ENCODE measurements at places on chromosomes 11 and 22.

DNA sequence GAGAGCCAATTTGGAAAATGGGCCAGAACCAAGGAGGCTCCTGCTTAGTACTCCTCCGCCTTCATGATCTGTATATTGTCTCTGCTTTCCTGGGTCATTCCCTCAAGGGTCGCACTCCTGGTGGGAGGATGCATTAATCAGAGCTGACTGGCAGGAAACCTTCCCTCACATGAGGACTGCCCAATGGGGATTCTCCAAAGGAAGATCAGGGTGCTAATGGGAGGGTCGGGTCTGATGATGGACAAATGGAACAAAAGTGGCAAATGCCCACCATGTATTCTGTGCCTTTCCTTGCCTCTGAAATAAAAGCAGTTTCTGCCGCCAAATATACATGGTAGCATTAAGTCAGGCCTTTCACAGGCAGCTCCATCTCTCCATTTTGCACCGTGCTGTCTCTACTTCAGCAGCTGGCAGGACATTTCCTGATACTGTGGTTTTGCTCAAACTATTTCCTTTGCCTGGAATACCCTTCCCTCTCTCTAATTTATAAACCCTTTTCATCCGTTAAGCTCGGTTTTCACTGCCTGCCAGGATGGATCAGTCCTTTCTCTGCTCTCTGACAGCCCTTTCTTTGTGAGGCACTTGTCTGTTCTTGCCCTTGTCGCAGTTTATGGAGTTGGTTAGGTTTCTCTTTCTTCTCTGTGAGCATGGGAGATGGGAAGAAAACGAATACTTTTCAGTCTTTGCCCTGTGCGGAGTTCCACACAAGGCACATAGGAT, 13.5 kb downstream of the SREBF2 start:
- no peak for DNase-seq

GRCh38 chr11:27603376-27603990, 96.8 kb downstream of the BDNF start:
- no peak for DNase-seq

DNA sequence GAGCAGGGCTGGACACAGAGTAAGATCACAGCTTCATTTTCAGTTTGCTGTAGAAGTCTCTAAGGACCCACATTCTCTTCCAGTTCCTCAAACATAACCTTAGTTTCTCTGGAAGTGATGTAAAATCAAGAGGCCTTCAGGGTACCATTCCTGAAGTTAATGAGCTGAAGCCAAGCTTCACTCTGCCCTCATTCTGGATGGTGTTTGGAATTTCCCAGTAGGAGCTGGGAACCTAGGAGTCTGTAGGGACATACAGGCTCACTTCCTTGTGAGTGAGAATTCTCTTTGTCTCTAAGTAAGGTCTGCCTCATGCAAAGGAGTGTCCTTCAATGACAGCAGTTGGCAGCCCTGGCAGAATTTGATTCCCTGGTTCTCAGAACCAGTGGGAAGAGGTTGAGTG, 142.4 kb upstream of the NARS2 start:
- DNase-seq: no peak

DNA sequence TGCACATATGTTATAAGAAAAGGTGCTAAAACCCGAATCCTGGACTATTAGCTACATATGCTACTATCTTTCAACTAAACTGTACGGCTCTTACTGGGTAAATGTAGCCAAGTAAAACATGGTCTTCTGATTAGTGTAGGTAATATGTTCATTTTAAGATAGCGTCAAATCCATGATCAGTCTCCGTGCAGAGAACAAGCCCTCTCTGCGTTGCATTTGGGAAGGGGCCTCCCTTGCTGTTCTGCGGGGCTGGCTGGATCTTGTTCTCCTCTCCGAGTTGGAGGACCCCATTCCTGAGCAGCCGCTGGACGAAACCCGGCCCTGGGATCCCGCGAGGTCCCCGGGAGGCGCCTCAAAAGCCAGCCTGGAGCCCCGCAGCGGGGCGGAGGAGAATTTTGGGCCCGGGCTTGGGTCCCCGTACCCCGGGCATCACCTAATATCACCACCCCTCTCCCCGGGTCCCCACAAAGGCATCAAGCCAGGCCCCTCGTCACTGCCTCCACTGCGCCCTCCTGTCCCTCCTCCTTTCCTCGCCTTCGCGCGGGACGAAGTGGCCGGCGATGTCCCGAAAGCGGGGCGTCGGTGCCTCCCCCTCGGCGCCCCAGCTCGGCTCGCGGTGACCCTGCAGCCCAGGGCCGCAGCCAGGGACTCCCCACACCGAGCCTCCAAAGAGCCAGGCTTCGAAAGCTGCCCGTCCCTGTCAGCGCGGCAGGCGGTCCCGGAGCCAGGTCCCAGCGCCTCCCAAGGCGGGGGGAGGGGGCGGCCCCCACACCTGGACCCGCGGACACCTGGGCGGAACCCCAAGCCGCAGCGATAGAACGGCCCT, 54.5 kb upstream of the FBXO3 start:
- no peak for DNase-seq

GRCh38 chr11:5841797-5842196, at the start of gene OR52E6:
TSS of gene OR52E6 (minus strand) at chr11:5841897. CDS start at chr11:5841897, 0 bp downstream.
- no peak for DNase-seq

DNA sequence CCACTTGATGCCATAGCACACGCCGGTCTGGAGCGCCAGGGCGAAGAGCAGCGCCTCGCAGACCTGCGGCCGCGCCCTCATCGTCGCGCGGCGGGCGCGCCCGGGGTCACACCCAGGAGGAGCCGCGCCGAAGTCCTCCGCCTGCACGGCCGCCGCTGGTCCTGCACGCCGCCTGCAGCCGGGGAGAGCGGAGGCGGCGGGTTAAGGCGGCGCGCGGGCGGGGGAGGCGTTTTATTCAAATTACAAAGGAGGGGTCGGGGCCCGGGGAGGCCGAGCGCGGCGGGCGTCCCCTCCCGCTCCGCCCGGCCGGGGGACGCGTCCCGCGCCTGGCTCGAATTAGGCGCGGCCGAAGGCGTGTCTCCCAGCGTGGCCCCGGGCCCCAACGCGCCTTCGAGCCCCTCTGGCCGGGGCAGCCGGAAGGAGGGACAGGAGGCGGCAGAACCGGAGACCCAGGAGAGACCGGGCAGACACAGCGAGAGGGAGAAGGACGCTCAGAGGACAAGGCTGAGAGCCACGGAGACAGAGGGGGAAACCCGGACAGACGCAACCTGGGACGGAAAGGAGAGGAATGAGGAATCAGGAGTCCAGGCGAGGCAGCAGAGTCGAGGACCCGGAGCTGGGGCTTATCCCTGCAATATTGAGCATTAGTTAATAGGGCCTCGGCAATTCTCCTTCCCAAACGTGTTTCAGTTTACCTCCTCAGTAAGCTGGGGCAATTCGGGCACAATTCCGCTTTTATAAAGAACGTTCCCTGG, at the start of gene WNT11:
WNT11 (minus strand) TSS at position 176 of the 755 bp plus-strand sequence; CDS start at position 81, 95 bp downstream.
- no peak for DNase-seq

DNA sequence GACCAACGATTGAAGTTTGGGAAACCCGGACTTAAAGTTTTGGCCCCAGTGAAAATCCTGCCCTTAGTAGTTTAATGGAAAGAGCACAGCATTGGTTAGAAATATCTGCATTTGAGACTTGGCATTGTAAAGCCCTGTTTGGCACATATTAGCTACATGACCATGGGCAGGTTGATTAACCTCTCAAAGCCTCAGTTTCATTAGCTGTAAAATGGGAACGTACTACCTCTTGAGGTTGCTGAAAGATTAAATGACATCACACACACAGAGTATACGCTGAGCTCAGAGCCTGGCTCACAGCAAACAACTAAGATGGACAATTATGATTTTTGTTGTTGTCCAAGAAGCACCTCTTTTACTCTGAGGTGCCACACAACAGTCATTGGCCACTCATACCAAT, 153.0 kb upstream of the TIMP3 start:
- no peak for DNase-seq

DNA sequence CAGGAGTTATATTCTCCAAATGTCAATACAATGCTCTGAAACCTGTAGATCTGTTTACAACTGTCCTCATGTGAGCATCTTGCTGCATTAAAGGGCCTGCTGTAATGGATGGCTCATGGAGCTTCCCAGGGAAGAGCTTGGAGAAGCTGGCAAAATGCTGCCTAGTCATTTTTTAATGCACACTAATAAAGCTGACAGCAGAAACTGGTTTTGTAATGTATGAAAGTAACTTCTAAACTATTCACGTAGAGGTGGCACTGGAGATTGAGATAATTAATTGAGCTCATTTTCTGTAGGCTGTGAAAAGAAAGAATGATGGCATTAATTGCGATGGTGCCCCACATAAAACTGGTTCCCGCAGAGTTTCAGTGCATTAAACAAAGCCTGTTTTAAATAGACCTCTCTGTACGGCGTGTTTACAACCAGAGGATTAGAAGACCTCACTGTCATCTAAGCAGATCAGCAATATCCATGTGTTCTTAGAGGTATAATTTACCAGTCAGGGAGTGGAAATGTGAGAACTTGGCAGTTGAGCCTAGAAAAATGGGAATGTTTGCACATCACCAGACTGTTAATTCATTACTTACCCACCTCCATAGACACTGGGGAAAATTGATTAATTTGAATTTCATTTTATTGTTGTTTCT, 16.0 kb downstream of the POLA2 start:
- no peak for DNase-seq

DNA sequence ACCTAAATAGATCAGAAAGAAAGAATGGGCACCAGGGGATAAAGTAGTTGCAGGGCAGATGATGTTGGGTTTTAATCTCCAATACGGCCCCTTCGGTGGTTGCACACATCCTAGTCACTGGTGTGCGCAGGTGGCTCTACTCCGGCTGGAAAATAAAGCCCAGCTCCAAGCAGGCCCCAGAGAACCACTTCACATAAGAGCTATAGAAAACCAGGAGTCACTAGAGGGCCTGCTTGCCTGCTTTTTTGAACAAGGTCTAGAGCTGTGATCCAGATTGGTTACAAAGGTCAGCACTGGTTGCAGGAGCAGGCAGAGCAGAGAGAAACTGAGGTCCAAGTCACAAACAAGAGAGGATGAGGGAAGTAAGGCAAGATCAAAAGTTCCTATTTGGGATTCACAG, 41.5 kb upstream of the MS4A8 start:
- no peak for DNase-seq

DNA sequence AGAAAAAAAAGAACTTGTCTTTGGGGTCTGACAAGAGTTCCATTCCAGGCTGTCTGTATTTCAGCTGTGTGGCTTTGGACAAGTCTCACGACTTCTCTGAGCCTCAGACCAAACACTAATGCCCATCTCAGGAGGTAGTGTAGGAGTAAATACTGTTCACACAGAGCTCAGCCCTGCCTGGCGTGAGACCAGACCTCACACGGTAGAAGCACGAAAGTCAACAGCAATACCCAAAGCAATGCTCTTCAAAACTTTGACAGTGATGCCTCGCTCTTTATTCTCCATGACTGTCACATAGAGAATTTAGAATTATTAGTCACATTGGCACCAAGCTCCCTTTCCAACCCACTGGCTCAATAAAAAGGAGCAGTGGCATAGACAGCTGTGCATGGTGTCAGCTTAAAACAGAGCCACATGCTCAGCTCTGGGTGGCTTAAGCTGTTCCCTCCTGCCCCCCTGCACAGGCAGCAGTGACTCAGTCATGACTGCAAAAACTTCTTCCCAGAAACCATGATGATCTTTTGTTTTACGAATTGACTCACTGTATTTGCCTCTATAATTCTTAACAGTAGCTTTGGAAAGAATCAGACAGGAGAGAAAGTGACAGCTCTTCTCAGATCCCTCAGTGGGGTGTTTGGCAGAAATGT, 74.0 kb upstream of the PHF21B start:
- no peak for DNase-seq

GRCh38 chr22:39254122-39254521, 9.3 kb upstream of the PDGFB start:
- no peak for DNase-seq

GRCh38 chr11:118126082-118126838, 26.4 kb downstream of the SCN4B start:
- DNase-seq: no peak
